Esophagus squamous epithelium (tissue), 5 donors: ENCODE measurements at places on chromosomes 3 and 15. TPM values are rescaled to one million over a fixed set of nuclear protein-coding genes. Genes with fewer than 3 reads are reported as not detected.

The ITIH1 gene
- not detected for total RNA-seq

The QTRT2 gene
- total RNA-seq: 18.2 TPM

The RBMS3 gene
- 9.6 TPM for total RNA-seq

The IREB2 gene
- total RNA-seq: 17.2 TPM

The SLC24A1 gene
- 5.0 TPM for total RNA-seq

The RHOV gene
- 107 TPM for total RNA-seq

The RTP3 gene
- total RNA-seq: not detected

The TMEM212 gene
- total RNA-seq: not detected

The AP2M1 gene
- 209 TPM for total RNA-seq

The SPCS1 gene
- 138 TPM for total RNA-seq

The COL6A5 gene
- 0.26 TPM for total RNA-seq

The ACKR2 gene
- 6.5 TPM for total RNA-seq

The ANKRD63 gene
- not detected for total RNA-seq

The ZNF80 gene
- total RNA-seq: not detected

The GOLIM4 gene
- 9.1 TPM for total RNA-seq

The CHRFAM7A gene
- total RNA-seq: 0.19 TPM

The SLMAP gene
- total RNA-seq: 73.7 TPM

The FRMD4B gene
- total RNA-seq: 65.4 TPM

The TGM4 gene
- not detected for total RNA-seq

The SLC24A5 gene
- total RNA-seq: not detected

The CSTA gene
- 2,531 TPM for total RNA-seq

The CCDC39 gene
- total RNA-seq: not detected

The KCNMB2 gene
- total RNA-seq: not detected

The SST gene
- not detected for total RNA-seq

The PTH1R gene
- total RNA-seq: 0.40 TPM

The COL8A1 gene
- 15.6 TPM for total RNA-seq

The IMPG2 gene
- total RNA-seq: 0.04 TPM

The CCR1 gene
- 0.45 TPM for total RNA-seq

The PEX11A gene
- total RNA-seq: 3.1 TPM

The SRGAP3 gene
- total RNA-seq: 4.0 TPM

The TFRC gene
- 149 TPM for total RNA-seq

The CAV3 gene
- not detected for total RNA-seq

The P2RY12 gene
- 1.9 TPM for total RNA-seq
